Stimulated activated CD4-positive, alpha-beta T cell treated with anti-CD3 and anti-CD28 coated beads, Interleukin-1b, Interleukin-23, amount 100 ng/mL, for 1 hour (primary cell): ENCODE measurements at places on chromosomes 4 and X.

DNA sequence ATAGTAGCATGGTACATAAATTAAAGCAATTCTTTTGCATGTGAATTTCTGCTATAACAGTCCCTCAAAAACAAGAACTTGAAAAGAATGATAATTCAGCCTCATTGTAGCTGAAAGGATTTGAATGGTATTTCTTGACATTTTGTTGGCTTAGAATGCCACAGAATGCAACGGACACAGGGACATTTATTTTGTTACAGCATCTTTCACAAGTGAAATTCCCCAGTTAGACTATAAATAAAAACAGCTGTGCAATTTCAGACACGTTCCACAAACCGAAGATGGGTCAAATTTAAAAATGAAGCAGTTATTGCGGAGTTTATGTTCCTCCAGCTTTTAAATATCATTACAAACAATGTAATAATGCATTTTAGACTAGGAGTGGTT is 82.8 kb upstream of the AMELX start:
- DNase-seq = no peak

- no peak for DNase-seq
Observed at GRCh38 chrX:23726191-23726590, 16.9 kb downstream of the ACOT9 start.

DNA sequence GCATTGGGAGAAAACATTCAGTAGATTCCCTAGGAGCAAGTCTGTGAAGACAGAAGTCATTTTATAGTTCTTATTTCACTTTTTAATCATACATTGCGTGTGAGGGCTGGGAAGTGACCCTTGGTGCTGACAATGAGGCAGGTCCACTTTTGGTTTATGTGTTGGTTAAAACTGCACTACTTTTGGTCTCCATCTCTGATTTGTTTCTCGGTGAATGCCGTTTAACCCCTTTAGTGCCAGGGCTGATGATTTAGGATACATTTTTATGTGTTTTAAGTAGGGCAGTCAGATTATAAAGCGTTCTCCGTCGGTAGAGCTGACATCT is 110.4 kb downstream of the AFF1 start:
- no peak for DNase-seq

- DNase-seq = no peak
Observed at GRCh38 chr4:164716901-164717300, 37.0 kb upstream of the SMIM31 start.
